ENCODE measurements at places on chromosomes 7 and 10. TPM values are rescaled to one million over a fixed set of nuclear protein-coding genes. Genes with fewer than 3 reads are reported as not detected.

The CHST15 gene
- polyA plus RNA-seq = 20.2 TPM

The KCNH2 gene
- 17.2 TPM for polyA plus RNA-seq

The MGAM2 gene
- 0.83 TPM for polyA plus RNA-seq

The ASB4 gene
- 0.24 TPM for polyA plus RNA-seq

The SPDYE2 gene
- polyA plus RNA-seq = 2.1 TPM

The ABCC2 gene
- polyA plus RNA-seq = 11.4 TPM

The LIPJ gene
- polyA plus RNA-seq = 0.39 TPM

The SH3PXD2A gene
- polyA plus RNA-seq = 29.6 TPM

The SPRN gene
- 3.9 TPM for polyA plus RNA-seq

The ELN gene
- polyA plus RNA-seq = 152 TPM

The INHBA gene
- 6.1 TPM for polyA plus RNA-seq

The PLAC9 gene
- 43.2 TPM for polyA plus RNA-seq

The FFAR4 gene
- not detected for polyA plus RNA-seq

The PRKG1 gene
- polyA plus RNA-seq = 16.0 TPM

The LRRC18 gene
- not detected for polyA plus RNA-seq

The ANKRD61 gene
- 0.70 TPM for polyA plus RNA-seq

The ZNF853 gene
- polyA plus RNA-seq = 16.4 TPM

The PRKAR2B gene
- polyA plus RNA-seq = 38.6 TPM

The STK31 gene
- 1.3 TPM for polyA plus RNA-seq

The KMT2E gene
- polyA plus RNA-seq = 76.5 TPM

The OR6B1 gene
- not detected for polyA plus RNA-seq

The ACTR3C gene
- 12.3 TPM for polyA plus RNA-seq

Data from right renal pelvis (tissue), 4 donors.